ENCODE measurements at places on chromosomes 4 and X.

- DNase-seq = no peak
Observed at GRCh38 chr4:7136351-7136750, 56.0 kb upstream of the SORCS2 start.

DNA sequence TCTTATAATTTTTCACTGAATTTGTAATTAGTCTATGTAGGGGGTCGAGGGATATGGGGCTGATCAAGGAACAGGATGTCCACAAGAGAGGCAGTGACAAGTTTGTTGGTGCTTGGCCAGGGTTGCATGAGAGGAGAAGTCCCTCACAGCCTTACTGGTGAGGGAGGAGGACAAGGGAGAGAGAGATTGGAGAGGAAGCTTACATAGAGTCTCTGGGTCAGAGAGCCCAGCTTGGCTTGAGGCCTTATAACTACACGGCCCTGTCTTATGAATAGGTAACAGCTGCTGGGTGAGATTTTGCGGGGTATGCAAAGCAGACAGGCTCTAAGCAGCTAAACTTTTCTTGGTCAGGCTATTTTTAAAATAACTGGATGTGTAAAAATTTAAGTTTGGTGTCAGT lies 37.9 kb upstream of the OTUD4 start:
- DNase-seq = no peak

GRCh38 chr4:105120626-105121025 lies 26.1 kb upstream of the TET2 start:
- DNase-seq = no peak

DNA sequence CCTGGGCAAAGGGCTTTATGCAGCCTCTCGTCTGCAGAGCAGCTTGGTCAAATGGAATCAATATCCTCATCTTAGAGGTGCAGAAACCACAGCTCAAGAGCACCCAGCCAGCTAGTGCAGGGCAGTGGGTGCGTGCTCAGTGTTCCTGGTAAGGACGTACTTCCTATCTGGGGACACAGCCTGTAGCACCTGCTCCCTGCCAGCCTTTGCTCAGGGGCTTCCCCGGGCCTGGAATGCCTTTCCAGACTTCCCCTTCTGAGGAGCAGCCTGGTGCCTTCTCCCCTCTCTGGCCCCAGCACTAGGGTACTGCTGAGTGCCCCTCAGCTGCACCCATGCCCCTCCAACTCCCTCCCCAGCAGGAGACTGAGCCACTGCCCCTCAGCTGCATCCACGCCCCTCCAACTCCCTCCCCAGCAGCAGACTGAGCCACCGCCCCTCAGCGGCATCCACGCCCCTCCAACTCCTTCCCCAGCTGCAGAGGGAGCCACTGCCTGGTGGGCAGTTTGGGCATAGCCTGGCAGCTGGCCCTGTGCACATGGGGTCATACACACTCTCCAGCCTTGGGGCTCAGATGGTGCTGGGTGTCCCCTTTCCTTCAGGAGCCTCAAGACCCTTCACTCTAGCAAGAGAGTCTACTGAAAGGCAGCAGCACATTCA lies 42.2 kb upstream of the AFAP1 start:
- DNase-seq = no peak

DNA sequence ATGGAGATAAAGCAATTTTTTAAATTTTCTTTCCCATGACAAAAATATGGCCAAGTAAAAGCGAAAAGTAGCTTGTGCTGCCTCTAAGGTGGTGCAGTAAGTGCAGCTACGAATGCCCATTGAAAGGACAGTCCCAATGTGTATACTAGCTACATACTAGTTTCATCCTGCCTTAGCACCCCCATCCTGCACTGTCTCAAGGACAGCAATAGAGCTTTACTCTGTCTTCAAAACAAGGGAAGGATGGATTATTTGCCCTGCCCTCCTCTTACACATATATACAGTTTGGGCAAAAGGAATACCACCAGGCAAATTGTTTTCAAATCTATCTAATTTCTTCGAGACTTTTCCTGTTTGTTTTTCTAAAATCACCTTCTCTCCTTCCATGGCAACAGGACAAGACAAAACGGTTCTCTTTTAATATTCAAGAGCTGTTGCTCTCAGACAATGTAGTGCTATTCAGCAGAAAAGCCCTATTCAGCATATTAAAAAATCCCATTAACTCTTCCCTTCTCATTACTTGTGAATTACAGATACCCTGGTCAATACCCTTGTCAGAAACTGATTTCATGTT lies 75.1 kb upstream of the SLC7A11 start:
- no peak for DNase-seq

DNA sequence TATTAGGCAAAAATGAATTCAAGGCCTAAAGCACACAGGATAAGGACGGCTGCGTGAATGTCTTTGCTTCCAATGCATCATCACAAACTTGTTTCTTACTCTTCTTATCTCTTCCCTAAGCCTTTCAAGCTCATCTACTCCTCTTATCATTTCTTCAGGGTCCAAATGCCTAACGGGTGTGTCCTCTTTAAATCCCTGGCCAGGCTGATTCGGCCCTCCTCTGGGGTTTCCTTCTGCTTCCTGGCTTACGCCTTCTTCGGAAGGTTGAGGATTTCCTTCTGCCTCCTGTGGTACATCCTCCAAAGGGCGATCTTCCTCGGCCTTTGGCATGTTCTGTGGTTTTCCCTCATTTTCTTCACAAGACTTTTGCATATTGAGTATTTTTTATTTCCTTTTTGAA lies 1.3 kb downstream of the TCEAL8 start:
- DNase-seq = no peak

DNA sequence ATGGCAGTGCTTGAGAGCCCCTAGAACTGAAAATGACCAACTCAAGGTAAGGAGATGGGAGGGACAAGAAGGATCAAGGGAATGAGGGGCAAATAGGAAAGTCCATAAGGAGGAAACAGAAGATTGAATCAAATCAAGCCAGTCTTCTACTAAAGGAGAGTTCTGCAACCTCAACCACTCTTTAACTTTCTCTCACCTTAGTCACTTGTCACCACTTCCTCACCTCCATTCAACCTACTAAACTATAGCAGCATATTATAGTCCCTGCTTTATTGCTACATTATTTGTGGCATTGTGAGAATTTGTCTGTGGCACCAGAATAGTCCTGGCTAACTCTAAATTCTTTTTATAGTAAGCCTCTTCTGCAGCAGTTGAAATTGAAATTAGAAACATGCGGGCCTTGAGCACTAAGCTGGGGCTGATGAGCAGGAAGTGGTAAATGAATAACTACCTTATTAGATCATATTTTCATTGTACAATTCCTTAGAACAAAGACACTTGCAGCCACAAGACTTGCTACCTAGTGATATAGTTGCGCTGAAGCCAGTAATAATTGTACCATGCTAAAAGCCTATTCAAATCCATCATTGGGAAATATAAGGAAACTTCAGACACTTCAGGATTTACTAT lies 336.9 kb downstream of the ZNF674 start:
- no peak for DNase-seq

GRCh38 chr4:172521248-172521647 lies 647.4 kb upstream of the GALNT7 start:
- no peak for DNase-seq

DNA sequence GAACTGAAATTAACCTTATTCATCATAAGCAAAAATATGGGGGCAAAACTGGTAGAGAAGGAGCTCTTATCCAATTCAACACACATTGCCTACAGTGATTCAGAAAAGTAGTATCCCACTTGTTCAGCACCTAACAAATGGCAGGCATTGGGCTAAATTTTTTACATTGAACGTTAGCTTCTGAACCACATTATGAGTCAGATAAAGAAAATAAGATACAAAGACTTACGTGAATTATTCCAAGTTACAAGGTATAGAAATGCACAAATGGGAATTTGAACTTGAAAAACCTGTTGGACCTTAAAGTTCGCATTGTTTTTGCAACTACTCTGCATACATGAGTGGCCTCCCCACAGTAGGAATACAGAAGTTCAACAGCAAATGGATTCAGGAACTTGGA lies 210.6 kb downstream of the LDB2 start:
- no peak for DNase-seq

DNA sequence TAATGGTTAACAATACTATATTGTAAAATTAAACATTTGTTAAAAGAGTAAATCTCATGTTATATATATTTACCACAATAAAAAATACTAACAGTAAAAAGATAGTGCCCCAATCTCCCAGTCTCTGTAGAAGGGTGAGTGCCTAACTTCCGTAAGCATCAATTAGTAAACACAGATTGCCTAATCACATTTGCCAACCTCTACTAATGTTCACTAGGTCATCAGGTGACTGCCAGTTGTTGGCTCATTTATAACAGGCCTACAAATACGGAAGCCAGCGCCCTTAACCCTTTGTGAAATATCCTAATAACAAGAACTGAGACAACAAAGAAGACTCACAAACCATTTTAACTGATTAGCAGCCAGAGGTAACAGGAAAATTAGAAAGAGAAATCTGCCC lies 345.1 kb downstream of the INPP4B start:
- DNase-seq = no peak

Measured in stimulated activated CD4-positive, alpha-beta T cell treated with anti-CD3 and anti-CD28 coated beads, Interleukin-2, amount 100 ng/mL, for 24 hours (primary cell).